ENCODE measurements at places on chromosomes 3 and 15.

DNA sequence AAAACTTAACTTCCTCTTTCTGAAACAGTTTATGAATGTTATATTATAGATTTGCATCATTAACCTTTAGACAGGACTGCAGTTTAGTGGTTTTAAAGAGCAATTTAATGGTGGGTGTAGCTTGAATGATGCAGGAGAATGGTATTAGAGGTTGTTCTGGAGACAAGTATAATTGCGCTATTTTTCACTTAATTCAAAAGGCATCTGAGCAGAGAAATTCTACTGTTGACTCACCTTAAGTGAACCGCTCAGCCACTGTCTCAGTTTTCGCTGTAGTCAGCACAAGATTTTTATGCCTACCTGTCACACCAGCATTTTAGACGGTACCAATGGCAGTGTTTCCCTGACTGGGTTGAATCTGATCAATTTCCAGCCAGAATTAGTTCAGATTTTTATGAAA lies 348.8 kb upstream of the DCBLD2 start:
- no peak for DNase-seq

GRCh38 chr3:69012100-69012799 lies 1.2 kb downstream of the EOGT start:
- DNase-seq, result no peak

DNA sequence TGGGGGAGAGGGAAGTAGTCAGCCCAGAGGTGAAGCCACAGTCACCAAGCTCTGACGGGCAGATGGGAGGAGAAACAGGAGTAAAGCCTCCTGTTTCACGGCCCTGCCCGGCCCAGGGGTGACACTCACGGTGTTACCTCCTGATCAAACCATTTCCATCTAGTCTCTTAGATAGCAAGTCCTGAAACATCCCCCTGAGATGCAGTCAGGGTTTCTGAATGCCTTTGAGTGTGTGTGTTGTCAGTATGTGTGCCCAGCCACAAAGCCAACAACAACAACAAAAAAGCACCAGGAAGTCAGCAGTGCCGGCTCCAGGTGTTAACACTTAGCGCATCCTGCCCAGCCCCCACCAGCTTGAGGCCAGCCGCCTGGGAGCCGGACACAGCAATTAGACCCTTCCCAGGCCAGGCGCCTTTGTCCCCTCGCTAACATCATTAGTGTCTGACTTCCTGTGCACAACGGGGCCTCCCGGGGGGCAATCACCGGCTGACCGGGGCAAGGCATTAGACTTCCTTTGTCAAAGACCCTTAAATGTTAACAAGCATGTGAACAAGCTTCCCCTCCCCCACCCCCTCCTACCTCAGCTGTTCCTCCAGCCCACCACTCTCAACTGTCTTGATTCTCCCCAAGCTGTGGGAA lies 34.5 kb downstream of the IL17RD start:
- no peak for DNase-seq

DNA sequence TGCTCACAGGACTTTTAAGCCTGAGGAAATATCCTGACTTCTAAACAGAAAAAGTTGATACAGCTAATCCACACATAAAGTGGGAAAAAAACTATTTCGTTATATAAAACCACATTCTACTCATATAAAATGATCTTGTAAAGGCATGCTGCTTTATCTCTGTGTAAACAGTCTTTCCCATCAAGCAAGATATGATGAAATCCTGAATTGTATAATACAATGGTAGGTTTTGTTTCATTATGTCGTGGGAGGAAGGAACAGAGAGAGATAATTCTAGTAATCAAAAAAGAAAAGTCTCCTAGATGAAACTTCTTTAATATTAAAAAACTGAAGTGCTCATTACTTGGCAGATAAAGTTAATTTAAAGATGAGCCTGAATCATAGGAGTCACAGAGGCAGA lies 92.6 kb upstream of the SNTN start:
- no peak for DNase-seq

DNA sequence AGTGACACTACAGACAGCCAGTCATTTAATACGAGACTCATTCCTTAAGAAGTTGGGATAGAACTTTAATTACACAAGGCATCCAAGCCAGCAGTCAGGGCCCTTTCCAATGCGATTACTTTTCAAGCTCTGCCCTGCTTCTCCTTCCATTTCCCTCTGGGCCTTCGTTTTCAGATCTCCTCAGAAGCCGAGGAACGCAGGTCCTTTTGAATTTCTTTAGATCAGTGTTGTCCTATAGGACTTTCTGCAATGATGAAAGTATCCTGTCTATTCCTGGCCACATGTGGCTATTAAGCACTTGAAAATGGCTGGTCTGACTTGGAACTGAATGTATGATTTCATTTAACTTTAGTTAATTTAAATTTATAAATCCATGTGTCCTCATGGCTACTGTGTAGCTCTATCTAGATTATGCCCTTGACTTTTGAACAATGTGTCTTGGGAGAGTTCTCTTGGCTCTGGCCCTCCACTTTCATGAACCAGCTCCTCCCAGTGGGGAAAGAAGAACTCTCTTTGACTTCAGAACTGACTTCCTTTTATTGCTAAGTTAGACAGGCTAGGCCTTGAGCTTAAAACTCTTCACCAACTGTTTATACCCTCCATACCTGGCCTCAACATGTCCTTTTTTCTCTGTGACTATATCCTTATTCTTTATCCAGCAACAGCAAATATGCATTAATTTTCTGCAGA lies 22.6 kb downstream of the TGFBR2 start:
- DNase-seq, result no peak

- DNase-seq, result no peak
These were observed 95.5 kb upstream of the SETMAR start for GRCh38 chr3:4207672-4208071.
